SJCRH30 (cell line): ENCODE measurements at places on chromosomes 2 and 18. TPM values are rescaled to one million over a fixed set of nuclear protein-coding genes. Genes with fewer than 3 reads are reported as not detected.
A peak's percentile ranks its signal among the peaks of the same experiment; 100 is the strongest.

DNA sequence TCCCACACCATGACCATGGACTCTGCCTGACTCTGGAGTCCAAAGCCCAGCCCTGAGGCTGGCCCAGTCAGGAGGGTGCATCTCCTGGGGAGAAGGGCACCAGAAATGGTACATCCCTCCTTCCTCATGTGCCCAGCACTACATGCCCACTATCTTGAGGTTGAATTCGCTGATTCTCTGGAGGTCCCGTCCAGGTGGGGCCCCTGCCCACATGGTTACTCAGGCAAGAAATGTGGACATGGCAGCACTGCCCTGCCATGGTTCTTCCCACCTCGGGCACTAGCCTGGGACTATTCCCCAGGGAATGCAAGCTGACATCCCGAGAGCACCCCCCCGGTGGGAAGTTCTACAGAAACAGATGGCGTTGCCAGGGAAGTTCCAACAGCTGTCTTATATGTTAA lies 15.3 kb upstream of the HES6 start:
- H3K27ac ChIP-seq, result no peak overlapping the region
- DNase-seq, result peak; percentile 33
- no peak overlapping the region for H3K4me3 ChIP-seq
- H3K4me1 ChIP-seq, result peaks cover 5% of the 10 kb centered on the region; the same call in 1 of the 2 replicates
- no peaks in the 10 kb centered on the region for H3K27me3 ChIP-seq

GRCh38 chr2:239714116-239714515 lies 311.0 kb downstream of the NDUFA10 start:
- no peak overlapping the region for H3K4me3 ChIP-seq
- no peaks in the 10 kb centered on the region for H3K36me3 ChIP-seq

- no peak within 1 kb of the TSS for H3K27ac ChIP-seq
- H3K4me1 ChIP-seq, result no peaks in the 10 kb centered on the region
- no peaks in the 10 kb centered on the region for H3K36me3 ChIP-seq
- no peaks in the 10 kb centered on the region for H3K27me3 ChIP-seq
Observed at GRCh38 chr2:86790676-86791572, at the start of gene CD8A. TSS of gene CD8A (minus strand) at chr2:86790913. CDS start at chr2:86790825, 88 bp downstream.

DNA sequence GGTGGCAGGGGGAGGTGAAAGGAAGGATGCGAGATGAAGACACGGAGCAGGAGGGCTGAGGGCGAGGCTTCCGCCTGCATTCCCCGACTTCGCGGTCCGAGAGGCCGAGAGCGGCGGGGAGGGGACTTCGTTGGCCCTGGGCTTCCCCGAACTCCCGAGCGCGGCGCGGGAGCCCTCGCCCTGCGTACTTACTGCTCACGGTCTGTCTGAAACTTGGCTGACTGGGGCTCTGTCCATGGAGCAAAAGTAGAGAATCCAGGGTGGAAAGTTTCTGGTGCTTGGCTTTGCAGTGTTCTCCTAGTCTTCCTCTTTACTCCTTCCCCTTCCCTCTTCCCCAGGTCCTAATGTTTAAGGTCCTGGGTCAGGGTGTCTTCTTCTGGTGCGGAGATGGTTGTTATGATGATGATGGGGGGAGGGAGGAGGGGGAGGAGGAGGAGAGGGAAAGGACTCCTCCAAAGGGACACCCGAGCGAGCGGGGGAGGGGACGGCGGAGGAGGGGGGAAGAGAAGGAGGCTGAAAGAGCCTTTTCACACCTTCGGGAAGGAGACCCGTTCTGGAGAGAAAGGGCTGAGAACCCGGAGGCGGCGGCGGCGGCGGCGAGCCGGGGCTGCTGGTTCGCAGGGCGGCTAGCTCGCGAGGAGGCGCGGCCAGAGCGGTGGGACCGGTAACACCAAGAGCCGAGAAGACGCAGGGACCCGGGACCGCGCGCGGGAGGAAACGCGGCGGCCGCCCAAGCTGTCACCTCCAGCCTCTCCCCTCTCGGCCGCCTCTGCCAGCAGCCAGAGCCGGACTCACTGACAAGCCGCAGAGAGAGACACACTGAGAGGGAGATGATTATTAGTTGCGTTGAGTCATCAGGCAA lies at the start of gene SATB2:
SATB2 (minus strand) TSS at position 793 of the 862 bp plus-strand sequence. CDS start 1,902 bp downstream, outside the sequence.
- no peaks in the 10 kb centered on the region for H3K36me3 ChIP-seq
- DNase-seq, result peak; percentile 58
- H3K27me3 ChIP-seq, result no peaks in the 10 kb centered on the region
- peak within 1 kb of the TSS; percentile 88 for H3K4me3 ChIP-seq
- H3K4me1 ChIP-seq, result peaks cover 4% of the 10 kb centered on the region; the same call in 1 of the 2 replicates

DNA sequence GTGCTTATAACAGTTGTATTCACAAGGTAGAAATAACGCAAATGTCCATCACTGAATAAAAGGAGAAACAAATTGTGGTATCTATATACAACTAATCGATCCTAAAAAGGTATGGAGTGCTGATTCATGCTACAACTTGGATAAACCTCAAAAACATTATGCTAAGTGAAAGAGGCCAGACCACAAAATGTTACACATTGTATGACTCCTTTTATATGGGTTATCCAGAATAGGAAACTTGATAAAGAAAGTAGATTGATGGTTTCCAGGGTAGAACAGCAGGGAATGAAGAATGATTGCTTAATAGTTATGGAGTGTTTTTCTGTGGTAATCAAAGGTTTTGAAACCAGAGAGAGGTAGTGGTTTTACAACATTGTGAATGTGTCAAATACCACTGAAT lies 432.2 kb upstream of the TRIB2 start:
- H3K4me3 ChIP-seq, result no peak overlapping the region
- DNase-seq, result no peak
- H3K27me3 ChIP-seq, result no peaks in the 10 kb centered on the region

DNA sequence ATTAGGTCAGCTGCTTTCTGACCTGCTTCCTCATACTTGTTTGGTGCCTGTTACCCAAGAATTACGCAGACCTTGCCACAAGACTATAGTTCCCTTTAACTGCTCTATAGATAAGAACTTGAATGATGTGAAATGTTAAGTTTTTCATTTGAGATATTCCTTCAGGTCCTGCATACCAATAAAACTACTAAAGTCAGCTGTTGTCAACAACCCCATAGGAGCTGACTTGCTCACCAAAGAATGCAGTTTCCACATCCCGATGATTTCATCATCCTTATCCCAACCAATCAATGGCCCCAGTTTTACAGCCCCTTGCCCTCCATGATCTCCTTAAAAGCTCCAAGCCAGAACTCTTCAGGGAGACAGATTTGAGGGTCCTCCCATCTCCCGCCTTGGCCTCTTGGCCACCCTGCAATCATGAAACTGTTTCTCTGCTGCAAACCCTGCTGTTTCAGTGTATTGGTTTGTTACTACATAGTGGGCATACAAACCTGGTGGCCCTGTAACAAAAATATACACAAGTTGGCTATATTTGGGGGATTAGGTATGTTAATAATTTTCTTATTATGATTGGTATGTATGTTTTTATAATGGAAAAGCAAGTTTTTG lies 396.3 kb upstream of the CHST9 start:
- H3K4me1 ChIP-seq, result no peaks in the 10 kb centered on the region
- no peak overlapping the region for H3K4me3 ChIP-seq
- no peaks in the 10 kb centered on the region for H3K27me3 ChIP-seq
- no peaks in the 10 kb centered on the region for H3K36me3 ChIP-seq
- H3K27ac ChIP-seq, result no peak overlapping the region

- no peaks in the 10 kb centered on the region for H3K27me3 ChIP-seq
- no peak overlapping the region for H3K27ac ChIP-seq
- H3K4me3 ChIP-seq, result peak overlapping the region; percentile 5; the same call in 1 of the 2 replicates
- DNase-seq, result peak; percentile 83
Observed at GRCh38 chr2:65278531-65278981, 50.9 kb downstream of the ACTR2 start.

DNA sequence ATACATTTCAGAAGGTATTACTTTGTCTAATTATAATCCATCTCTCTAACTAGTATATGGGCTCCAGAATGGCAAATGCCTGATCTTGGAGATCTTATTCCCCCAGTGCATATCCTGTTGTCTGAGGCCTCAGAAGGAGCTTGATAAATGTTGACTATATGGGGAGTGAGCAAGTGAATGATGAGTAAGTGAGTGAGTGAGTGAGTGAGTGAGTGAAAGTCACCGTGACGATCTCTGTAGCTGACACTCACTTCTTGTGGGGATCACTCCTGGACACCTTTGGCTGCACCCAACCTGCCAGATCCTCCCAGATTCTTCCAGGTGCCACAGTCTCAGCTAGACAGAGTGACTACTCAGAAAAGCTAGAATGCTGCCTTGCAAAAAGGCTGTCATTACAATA lies 2.8 kb downstream of the XDH start:
- no peaks in the 10 kb centered on the region for H3K36me3 ChIP-seq
- DNase-seq, result no peak
- H3K27me3 ChIP-seq, result no peaks in the 10 kb centered on the region; the same call in 1 of the 2 replicates
- H3K27ac ChIP-seq, result no peak overlapping the region
- H3K4me3 ChIP-seq, result no peak overlapping the region

- no peak overlapping the region for H3K27ac ChIP-seq
- H3K4me3 ChIP-seq, result no peak overlapping the region
- no peaks in the 10 kb centered on the region for H3K27me3 ChIP-seq
- DNase-seq, result peak; percentile 62
- H3K36me3 ChIP-seq, result no peaks in the 10 kb centered on the region
Observed at GRCh38 chr2:211035548-211036185, 479.3 kb downstream of the CPS1 start.

GRCh38 chr2:118177884-118178283 lies 89.6 kb downstream of the INSIG2 start:
- H3K36me3 ChIP-seq, result no peaks in the 10 kb centered on the region
- no peaks in the 10 kb centered on the region for H3K27me3 ChIP-seq
- no peak overlapping the region for H3K27ac ChIP-seq
- H3K4me1 ChIP-seq, result peaks cover 18% of the 10 kb centered on the region
- H3K4me3 ChIP-seq, result no peak overlapping the region
- no peak for DNase-seq

DNA sequence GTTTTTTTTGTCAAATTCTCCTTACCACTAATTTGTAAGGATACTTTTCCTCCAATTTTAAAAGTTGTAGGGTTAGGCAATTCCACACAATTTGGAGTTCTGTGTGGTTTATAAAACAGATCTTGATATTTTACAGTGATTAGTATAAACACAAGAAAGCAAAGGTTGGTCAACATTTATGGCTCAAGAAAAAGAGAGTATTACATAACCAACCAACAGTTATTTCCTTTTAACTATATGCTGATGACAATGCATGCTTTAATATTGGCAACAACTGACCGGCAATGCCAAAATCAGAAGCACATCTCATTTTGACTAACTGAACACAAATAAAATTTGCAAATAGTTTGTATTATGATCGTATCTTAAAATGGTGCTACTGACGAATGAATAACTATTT lies 137.2 kb downstream of the CDH2 start:
- H3K27me3 ChIP-seq, result no peaks in the 10 kb centered on the region
- no peak for DNase-seq

DNA sequence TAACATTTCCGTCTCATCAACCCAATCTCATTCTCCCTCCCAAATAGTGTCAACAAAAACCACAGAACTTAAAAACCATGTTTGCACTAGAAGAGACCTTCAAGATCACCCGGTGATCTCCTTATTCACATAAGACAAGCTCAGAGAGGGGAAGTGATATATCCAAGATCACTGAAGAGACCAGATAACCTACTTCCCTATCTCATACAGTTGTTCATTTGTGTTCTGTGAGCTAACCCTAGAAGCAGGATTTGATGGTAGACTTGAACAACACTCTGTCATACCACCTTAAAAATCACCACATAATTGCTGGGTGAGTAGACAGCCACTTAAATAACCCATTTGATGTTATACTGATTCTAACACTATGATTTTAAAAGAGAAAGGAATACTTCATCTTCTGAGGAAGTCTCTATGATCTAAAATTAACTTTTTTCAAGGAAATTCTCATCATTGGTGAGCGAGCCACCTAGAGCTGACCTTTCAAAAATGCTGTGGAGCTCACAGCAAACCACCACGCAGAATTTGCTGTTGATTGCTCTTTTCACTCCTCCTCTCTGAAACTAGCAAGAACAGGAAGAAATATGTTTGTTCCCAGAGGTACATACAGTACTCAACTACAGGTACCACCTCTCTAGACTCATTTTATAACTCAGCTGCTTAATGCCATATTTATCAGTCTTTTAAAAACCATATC lies 15.1 kb downstream of the AAK1 start:
- H3K4me1 ChIP-seq, result no peaks in the 10 kb centered on the region
- DNase-seq, result no peak
- peaks cover 5% of the 10 kb centered on the region; the same call in 1 of the 2 replicates for H3K36me3 ChIP-seq

DNA sequence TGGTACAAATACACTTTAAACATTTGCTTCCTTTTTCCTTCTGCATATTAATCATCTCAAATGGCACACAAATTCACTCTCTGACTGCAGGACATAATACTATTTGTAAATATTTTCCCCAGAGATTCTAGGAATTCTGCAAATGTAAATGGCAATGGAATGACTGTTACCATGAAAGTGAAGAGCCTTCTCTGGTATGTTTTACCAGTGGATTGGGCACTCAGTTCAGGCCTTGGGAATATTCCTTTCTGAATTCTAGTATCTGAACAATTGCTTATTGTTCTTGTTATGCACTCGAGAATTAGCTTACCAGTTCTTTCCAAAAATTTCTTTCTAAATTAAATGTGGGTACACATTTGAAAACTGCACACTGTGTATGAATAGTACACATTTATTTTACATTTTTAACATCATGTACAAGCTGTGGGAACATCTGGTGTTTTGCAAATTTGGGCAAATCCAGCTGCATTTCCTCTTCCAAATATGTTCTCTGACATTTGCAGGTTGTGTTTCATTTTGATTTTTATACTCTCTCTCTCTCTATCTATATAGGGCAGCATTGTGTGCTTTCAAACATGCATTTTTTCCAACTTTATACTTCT lies 289.1 kb downstream of the NBAS start:
- H3K4me3 ChIP-seq, result no peak overlapping the region
- DNase-seq, result no peak
- H3K36me3 ChIP-seq, result no peaks in the 10 kb centered on the region; the same call in 1 of the 2 replicates
- H3K4me1 ChIP-seq, result no peaks in the 10 kb centered on the region
- H3K27me3 ChIP-seq, result no peaks in the 10 kb centered on the region
- H3K27ac ChIP-seq, result no peak overlapping the region

The SF3B1 gene
- 276 and 292 TPM in 2 replicates for total RNA-seq

The PRSS56 gene
- 0.38 and 0.48 TPM in 2 replicates for total RNA-seq

The EMX1 gene
- not detected in 2 replicates for total RNA-seq

The LRP2 gene
- total RNA-seq, result 0.03 TPM in 1 of 2 replicates, not detected in the other

The SUPT7L gene
- 48.5 and 51.2 TPM in 2 replicates for total RNA-seq

The CNDP1 gene
- total RNA-seq, result not detected in 2 replicates

The GPR75 gene
- 3.2 and 4.5 TPM in 2 replicates for total RNA-seq

The ATP6V1B1 gene
- total RNA-seq, result 1.6 and 2.0 TPM in 2 replicates

The DNAJC10 gene
- total RNA-seq, result 55.9 and 58.0 TPM in 2 replicates

The C2orf80 gene
- total RNA-seq, result not detected in 2 replicates
